CD4-positive, alpha-beta T cell treated with Interleukin-17A for 1 hour (primary cell): ENCODE measurements at places on chromosomes 13 and 19.

DNA sequence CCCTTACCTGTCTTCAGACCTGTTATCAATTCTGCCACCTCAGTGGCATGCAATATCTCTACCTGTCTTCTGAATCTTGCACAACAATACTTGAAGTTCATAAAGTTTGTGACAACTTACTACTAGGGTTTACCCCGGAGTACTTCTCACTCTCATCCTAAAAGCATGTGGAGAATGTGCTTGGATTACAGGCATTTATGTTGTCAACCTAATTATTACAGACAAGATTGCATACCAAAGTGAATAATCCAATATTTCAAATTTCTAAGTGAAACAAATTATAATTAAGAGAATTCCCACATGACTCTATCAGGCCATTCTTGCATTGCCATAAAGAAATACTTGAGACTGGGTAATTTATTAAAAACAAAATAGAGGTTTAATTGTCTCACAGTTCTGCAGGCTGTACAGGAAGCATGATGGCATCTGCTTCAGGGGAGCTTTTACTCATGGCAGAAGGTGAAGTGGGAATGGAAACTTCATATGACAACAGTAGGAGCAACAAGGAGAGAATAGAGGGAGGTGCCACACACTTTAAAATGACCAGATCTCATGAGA is 661.0 kb upstream of the SPRY2 start:
- DNase-seq: no peak

- DNase-seq: peak; percentile 32
These were observed 2.8 kb upstream of the IFI30 start for GRCh38 chr19:18170714-18171255.

DNA sequence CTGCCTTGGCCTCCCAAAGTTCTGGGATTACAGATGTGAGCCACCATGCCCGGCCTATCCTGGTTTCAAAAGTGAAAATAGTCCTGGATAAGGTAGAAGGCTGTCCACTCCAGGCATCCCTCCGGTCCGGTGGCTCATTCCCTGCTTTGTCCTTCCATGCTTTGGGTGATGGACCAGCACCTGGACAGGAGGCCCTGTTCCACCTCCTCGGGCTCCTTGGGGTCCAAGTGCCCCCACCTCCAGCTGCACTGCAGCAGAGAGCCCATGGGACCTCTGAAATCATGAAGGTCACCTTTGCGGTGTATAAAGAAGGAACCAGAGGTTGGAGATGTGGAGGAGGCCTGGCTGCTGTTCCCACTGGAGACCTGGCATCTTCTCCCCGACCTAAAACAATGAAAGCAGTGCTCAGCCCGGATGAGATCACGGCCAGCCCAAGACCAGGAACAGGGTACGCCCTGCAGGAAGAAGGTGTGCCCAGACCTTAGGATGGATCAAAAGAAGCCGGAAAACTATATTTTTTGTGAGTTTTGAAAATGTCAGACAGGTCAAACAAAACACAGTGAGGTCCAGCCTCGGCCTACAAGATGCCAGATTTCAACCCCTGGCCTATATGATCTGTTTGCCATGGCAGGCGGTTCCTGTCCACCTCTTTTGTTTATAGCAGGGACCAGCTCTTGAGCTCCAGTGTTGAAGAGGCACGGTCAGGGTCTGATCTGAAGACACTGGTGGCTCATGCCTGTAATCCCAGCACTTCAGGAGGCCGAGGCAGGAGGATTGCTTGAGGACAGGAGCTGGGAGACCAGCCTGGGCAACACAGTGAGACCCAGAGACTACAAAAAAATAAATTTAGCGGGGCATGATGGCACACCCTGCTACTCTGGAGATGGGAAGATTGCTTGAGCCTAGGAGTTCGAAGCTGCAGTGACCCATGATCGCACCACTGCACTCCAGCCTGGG is 5.8 kb downstream of the LSR start:
- DNase-seq: no peak

- DNase-seq: no peak
These were observed 23.8 kb upstream of the PEPD start for GRCh38 chr19:33545217-33545981.

- peak; percentile 93 for DNase-seq
These were observed at the start of gene NR2C2AP for GRCh38 chr19:19203012-19203856. NR2C2AP (minus strand) TSS chr19:19203414; CDS start chr19:19203060, 354 bp downstream.
